Gastrocnemius medialis (tissue), 4 donors: ENCODE measurements at places on chromosomes 16 and 17. TPM values are rescaled to one million over a fixed set of nuclear protein-coding genes. Genes with fewer than 3 reads are reported as not detected.

Gene SALL1
- total RNA-seq = 0.07 TPM

DNA sequence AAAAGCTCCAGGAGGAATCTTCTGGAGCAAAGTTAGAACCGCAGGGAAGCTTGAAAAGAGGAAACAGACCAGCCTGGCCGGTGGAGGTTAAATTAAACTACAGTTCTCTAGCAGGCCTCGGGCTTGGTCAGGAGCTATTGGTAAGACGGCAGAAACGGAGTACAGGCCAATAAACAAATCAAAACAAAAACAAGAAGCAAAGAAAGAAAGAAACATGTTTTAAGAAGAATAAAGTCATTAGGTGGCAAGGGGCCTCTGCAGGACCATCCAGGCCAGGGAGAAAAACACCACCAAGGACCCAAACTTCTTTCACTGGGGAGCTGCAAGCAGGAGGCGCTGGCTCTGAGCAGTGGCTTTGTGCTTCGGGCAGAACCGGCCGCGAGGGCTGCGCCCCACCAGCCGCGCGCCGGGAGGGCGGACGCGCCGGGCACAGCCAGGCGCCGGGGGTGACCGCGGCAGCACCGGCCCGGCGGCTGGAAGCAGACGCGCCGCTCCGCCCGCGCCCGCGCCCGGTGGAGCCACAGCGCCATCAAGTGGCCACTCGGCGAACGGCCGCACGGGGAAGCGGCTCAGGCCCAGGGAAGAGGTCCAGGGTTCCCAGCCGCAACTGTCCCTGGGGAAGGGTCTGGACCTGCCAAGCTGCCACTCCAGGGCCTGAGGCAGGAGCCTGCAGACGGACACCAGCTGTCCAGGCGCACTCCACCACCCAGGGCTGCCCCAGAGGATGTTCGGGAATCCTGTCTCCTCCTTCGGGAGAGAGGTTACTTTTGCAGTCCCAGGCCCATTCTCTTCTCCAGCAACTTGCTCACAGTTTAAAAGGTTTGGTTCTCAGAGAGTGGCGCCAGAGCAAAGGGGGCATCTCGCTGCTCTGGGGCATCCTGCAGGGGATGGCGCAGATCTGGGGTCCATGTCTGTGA, 419.4 kb downstream of the SOX9 start:
- H3K4me3 ChIP-seq = peak overlapping the region; percentile 28
- H3K36me3 ChIP-seq = no peaks in the 10 kb centered on the region
- H3K27ac ChIP-seq = no peak overlapping the region
- H3K4me1 ChIP-seq = no peaks in the 10 kb centered on the region

Gene KLHL10
- 0.31 TPM for total RNA-seq

Gene CES3
- total RNA-seq = 12.5 TPM

GRCh38 chr16:78744099-78744498, 644.6 kb downstream of the WWOX start:
- H3K4me1 ChIP-seq = peaks cover 21% of the 10 kb centered on the region
- H3K4me3 ChIP-seq = no peak overlapping the region
- no peaks in the 10 kb centered on the region for H3K27me3 ChIP-seq
- no peak overlapping the region for H3K27ac ChIP-seq

DNA sequence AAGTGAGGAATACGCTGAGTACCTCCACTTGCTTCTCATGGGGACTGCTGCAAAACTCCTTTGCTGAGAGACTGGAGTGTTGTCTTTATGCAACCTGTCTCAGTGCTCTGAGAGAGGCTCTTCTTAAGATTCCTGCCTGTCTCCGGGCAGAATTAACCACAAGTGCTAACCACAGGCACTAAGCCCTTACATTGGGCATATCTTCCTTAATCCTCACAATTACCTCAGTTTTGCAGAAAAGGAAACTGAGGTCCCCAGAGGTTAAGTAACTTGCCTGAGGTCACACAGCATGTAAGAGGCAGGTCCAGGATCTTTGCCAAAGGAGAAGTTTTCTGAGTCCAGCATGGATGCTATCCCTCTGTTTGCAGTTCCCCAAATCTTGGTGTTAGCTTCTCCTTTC, 86.0 kb downstream of the GP2 start:
- no peaks in the 10 kb centered on the region for H3K36me3 ChIP-seq
- H3K4me3 ChIP-seq = no peak overlapping the region
- no peaks in the 10 kb centered on the region for H3K4me1 ChIP-seq
- no peak for DNase-seq

DNA sequence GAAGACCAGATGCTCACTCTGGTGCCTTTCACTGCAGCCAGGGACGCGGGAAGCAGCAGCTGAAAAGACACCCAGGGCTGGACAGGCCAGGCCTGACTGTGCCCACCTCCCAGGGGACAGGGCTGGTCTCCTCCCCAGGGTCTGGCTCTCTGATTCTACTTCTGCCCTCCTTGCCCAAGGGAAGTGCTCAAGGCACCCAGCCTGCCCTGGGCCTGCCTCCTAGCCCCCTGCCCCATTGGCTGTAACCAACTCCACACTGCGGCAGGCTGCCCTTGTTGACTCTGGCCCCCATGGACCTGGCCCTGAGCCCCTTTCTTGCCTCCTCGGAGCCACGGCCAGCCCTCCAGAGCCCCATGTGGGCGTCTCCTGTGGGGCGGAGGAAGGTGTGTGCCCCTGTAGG, 212.5 kb downstream of the NTN1 start:
- H3K4me3 ChIP-seq = no peak overlapping the region
- no peaks in the 10 kb centered on the region for H3K4me1 ChIP-seq
- DNase-seq = no peak
- no peaks in the 10 kb centered on the region for H3K27me3 ChIP-seq
- no peak overlapping the region for H3K27ac ChIP-seq
- H3K36me3 ChIP-seq = no peaks in the 10 kb centered on the region

- peaks cover 38% of the 10 kb centered on the region for H3K4me1 ChIP-seq
- no peaks in the 10 kb centered on the region for H3K27me3 ChIP-seq
- H3K27ac ChIP-seq = peak overlapping the region; percentile 63
- no peaks in the 10 kb centered on the region for H3K36me3 ChIP-seq
These were observed 15.4 kb downstream of the KIFC3 start for GRCh38 chr16:57786632-57787518.

DNA sequence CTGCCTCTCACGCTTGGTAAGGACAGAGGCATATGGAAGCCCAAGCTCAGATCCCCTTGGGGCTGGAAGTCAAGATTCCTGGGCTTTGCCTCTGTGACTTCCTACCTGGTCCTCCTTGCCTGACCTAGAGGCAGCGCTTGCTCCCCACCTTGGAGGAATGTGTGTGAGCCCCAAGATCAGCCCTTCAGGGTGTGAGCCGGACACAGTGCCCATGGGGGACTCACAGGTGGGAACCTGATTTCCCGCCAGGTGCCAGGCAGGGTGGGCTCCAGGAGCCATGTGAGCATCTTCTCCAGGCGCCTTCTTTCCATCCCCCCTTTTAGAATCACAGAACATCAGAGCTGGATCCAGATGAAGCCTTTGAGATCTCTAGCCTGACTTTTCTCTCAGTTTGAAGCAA, 10.2 kb downstream of the CD300LG start:
- peaks cover 26% of the 10 kb centered on the region for H3K4me1 ChIP-seq
- peak overlapping the region; percentile 10 for H3K27ac ChIP-seq
- no peaks in the 10 kb centered on the region for H3K27me3 ChIP-seq
- no peaks in the 10 kb centered on the region for H3K36me3 ChIP-seq

DNA sequence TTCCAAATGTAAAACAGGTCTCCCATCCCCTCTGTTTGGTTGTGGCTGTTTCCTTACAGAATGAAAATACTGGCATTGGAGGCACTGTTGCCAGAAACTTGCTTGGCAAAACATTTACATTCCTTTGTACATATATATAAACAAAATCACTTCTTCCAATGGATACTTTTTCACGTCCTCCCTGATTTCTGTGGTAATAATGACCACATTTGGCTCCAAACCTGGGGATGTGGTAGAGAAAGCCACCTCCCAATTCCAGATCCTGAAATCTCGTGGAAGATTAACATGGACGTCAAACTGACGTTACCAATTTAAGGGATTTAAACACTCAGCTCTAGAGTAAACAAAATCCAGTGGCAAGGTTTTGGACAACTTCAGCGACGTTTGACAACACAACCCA, 370.8 kb upstream of the ZFHX3 start:
- DNase-seq = no peak
- no peak overlapping the region for H3K4me3 ChIP-seq
- no peak overlapping the region for H3K27ac ChIP-seq
- no peaks in the 10 kb centered on the region for H3K4me1 ChIP-seq
- no peaks in the 10 kb centered on the region for H3K27me3 ChIP-seq
- no peaks in the 10 kb centered on the region for H3K36me3 ChIP-seq

DNA sequence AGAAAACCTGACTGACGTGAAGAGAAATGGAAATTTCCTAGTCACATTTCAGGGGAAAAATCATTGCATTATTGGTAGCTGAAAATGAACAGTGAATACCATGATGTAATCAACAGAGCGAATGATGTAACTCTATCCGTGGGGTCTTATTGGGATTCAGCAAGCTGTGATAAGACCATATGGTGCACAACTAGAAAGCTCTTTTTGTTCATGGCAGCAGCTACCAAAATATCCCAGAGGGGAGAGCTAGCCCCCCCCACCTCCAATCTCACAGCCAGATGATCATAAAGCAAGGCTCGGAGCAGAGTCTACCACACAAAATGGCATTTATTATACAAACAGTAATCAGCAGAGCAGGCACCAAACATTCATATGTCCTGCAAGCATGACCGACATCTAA, 22.2 kb upstream of the DNAH17 start:
- no peaks in the 10 kb centered on the region for H3K4me1 ChIP-seq
- H3K4me3 ChIP-seq = no peak overlapping the region
- no peak for DNase-seq
- no peaks in the 10 kb centered on the region for H3K36me3 ChIP-seq

DNA sequence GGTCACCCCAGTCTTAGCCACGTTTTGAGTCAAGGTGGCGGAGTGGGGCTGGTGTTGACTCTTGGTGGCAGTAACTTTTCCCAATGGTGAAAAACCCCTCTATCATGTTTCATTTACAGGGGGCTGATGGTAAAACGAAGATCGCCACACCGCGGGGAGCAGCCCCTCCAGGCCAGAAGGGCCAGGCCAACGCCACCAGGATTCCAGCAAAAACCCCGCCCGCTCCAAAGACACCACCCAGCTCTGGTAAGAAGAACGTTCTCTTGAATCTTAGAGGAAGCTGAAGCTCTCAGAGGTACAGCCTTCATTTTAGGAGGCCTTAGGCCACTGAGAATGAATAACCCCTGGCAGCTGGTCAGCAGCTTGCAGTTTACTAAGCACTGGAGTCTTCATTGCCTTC, 7.7 kb upstream of the STH start:
- H3K27ac ChIP-seq = no peak overlapping the region
- H3K27me3 ChIP-seq = no peaks in the 10 kb centered on the region
- no peaks in the 10 kb centered on the region for H3K36me3 ChIP-seq
- no peaks in the 10 kb centered on the region for H3K4me1 ChIP-seq
- no peak overlapping the region for H3K4me3 ChIP-seq

DNA sequence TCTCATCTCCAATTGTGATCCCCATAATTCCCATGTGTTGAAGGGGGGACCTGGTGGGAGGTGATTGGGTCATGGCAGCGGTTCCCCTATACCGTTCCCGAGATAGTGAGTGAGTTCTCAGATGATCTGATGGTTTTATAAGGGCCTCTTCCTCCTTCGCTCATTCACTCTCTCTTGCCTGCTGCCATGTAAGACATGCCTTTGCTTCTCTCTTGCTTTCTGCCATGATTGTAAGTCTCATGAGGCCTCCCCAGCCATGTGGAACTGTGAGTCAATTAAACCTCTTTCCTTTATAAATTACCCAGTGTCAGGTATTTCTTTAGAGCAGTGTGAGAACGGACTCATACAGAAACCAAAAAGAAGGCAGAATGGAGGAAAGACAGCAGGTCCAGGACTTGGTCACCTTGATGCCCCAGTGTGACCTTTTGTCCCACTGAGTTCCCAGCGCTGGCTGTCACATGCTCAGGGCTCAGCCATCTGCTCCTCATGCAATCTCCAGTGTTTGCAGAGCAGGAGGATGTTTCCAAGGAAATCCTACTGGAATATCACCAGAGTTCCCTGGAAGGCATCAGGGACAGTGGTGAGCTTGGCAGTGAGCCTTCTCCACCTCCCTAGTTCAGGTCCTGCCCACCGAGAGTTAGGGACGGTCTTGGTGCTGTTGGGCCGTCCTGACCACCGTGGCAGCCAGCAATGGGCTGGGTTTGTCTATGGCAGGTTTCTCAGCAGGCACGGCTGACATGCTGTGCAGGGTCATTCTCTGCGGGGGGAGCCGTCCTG, 96.7 kb downstream of the SEC14L1 start:
- H3K4me1 ChIP-seq = no peaks in the 10 kb centered on the region
- DNase-seq = no peak
- H3K36me3 ChIP-seq = no peaks in the 10 kb centered on the region
- no peak overlapping the region for H3K4me3 ChIP-seq
- H3K27ac ChIP-seq = no peak overlapping the region

- H3K4me3 ChIP-seq = no peak overlapping the region
- no peaks in the 10 kb centered on the region for H3K27me3 ChIP-seq
- peak overlapping the region; percentile 13 for H3K27ac ChIP-seq
These were observed 17.7 kb upstream of the GFOD2 start for GRCh38 chr16:67736858-67737257.

Gene MTSS2
- 42.6 TPM for total RNA-seq

Gene TEN1
- total RNA-seq = 9.2 TPM

DNA sequence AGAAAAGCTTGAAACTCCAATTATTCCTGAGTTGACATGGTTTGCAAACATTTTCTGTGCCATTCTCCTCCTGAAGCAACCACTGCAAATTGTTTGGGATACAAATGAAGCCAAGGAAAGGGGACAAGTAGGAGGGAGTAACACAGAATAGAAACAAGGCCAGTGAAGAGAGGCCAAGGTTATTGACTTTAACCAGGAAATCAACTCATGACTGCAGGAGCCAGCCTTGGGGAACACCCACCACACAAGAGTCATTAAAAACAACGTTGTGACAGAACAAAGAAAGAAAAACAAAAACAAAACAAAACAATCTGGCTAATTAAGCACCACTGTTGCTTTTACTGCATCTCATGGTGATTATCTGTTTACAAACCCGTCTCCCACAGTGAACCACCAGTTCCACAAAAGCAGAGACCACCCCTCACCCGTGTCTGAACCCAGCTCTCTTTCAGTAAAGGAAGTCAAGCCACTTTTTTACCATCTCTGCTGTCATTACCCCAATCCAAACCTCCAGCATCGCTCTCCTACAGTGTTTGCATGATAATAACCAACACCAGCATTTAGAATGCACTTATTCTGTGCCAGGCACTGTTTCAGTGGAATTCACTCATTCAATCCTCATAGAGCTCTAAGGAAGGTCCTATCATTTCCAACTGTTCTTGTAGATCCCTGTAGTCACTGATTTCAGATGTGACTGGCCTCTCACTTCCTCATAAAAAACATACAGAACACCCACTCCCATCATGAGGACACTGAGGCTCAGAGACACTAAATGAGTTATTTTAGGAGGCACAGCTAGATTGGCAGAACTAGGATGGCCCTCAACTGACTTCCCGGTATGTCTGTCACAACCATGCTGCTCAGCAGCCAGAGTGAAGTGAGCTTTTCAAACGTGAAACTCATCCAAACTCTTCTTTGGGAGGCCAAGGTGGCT, 2.0 kb downstream of the ZDHHC1 start:
- no peaks in the 10 kb centered on the region for H3K36me3 ChIP-seq
- H3K4me3 ChIP-seq = no peak overlapping the region
- no peaks in the 10 kb centered on the region for H3K27me3 ChIP-seq

DNA sequence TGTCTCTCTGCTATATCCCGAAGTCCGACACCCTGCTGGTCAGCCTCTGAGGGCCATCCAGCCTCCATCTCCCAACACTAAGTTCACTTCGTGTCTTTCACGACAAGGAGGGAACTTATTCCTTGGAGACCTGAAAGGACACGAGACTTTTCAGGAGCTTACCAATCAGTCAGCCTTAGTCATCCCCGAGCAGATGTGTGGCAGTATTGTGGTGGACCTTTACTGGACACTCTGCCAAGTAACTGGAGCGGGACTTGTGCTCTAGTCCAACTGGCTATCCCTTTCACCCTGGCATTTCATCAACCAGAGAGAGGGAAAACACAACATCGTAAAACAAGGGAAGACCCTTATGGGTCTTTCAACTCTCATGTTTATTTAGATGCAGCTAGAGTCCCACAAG, 87.1 kb downstream of the EMP2 start:
- H3K4me1 ChIP-seq = no peaks in the 10 kb centered on the region
- no peak overlapping the region for H3K4me3 ChIP-seq
- DNase-seq = no peak
- no peaks in the 10 kb centered on the region for H3K36me3 ChIP-seq
- H3K27me3 ChIP-seq = no peaks in the 10 kb centered on the region
